ENCODE measurements at places on chromosomes 3 and 15.

- no peak for DNase-seq
Measured at GRCh38 chr15:40072216-40072990, 33.4 kb upstream of the SRP14 start.

DNA sequence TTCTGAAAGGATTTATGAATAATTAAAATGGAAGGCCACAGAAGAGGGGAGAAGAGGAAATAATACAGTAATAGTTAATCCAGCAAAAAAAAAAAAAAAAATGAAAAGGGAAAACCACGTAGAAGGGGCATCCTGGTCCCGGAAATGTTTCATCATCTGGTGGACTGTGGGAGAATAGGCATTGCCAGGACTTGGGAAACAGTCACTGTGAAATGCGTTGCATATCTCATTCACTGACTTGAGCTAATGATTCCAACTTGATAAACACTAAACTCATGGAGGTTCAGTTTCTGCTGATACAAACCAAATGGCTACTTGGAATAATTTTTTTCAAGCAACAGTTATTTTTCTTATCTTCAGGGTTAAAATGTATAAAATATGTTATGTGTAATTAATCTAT is 3.2 kb downstream of the XCR1 start:
- DNase-seq: no peak

DNA sequence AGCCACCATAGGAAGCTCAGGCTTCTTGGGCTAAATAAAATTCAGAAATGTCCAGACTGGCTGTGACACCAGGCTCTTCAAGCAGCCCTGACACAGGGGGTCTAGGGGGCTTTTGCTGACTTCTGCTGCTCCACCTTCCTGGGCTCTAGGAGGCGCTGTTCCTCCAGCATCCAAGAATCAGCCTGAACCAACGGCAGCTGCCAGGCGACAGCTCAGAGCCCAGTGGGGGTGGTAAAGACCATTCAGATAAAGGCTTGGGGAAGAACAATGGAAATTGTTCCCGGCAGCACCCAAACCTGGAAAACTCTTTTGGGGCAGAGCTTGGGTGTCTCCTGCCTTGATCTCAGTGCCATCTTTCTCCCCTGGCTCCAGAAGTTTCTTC is 21.6 kb upstream of the PSTPIP1 start:
- no peak for DNase-seq

DNA sequence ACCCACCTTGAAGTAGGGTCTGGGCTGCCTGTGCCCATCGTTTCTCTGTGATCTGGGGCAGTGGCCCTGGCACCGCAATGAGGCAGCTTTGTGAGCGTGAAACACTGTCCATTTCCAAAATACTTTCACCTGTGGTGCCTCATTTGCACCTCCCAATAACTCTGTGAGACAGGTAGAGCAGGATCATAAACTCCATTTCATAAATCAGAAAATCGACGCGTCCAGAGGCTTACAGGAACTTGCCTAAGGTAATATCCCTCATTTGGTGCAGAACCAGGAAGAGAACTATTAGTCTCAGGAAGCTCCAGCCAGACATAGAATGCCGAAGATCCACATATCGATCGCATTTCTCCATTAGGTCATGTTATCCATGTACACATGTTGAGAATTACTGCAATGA is 38.2 kb upstream of the SEMA4B start:
- DNase-seq: no peak

DNA sequence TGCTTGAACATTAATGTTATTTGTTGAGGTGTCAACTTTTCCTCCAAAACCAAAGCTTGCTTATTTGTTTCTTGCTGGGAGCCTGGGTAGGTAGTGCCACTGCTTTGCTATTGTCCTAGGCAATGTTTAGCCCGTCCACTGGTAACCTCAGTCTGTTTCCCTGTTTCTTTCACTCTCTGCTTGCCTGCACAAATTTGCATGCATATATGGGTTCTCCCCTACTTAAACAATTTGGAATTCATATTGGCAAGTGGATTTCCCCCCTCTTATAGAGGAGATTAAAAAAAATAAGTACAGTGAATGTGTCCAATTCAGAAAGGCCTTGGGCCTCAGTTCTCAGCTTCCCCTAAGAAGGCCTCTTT is 45.0 kb upstream of the BOC start:
- DNase-seq: no peak

GRCh38 chr3:150497956-150498355 is 48.3 kb downstream of the SERP1 start:
- DNase-seq: no peak

GRCh38 chr3:99607151-99607550 is 31.2 kb upstream of the COL8A1 start:
- DNase-seq: no peak

Data from DMS 273 treated with DMSO at 0.1 percent for 48 hours (cell line).